ENCODE measurements at places on chromosomes 1 and 21.
A peak's percentile ranks its signal among the peaks of the same experiment; 100 is the strongest.

DNA sequence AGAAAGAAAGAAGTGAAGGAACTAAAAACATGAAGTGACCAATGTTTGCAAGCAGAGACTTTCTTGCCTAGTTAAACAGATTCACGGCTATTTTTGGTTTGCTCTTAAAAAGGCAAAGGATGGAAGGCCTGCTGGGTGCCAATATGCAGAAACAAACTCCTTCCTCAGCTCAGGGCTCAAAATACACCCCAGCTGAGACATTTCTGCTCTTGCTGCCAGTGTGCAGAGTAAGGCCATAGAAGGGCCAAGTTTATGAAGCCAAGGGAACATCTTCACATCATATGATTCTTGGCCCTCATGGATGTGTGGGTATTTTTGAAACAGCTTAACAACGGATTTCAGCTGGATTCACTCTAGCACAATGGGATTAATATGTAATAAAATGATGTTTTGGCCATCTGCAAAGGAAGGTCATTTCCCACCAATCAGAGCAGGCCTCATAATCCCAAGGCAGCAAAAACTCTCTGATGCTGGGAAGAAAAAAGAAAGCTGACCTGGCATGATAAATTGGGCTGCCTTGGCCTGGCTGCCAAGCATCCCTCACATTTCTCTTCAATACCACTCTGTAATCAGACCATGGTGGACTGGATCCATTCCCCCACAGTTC lies 70.7 kb downstream of the CAPZB start:
- DNase-seq, result no peak

- no peak for DNase-seq
Observed at GRCh38 chr1:230246551-230246950, 179.5 kb downstream of the GALNT2 start.

DNA sequence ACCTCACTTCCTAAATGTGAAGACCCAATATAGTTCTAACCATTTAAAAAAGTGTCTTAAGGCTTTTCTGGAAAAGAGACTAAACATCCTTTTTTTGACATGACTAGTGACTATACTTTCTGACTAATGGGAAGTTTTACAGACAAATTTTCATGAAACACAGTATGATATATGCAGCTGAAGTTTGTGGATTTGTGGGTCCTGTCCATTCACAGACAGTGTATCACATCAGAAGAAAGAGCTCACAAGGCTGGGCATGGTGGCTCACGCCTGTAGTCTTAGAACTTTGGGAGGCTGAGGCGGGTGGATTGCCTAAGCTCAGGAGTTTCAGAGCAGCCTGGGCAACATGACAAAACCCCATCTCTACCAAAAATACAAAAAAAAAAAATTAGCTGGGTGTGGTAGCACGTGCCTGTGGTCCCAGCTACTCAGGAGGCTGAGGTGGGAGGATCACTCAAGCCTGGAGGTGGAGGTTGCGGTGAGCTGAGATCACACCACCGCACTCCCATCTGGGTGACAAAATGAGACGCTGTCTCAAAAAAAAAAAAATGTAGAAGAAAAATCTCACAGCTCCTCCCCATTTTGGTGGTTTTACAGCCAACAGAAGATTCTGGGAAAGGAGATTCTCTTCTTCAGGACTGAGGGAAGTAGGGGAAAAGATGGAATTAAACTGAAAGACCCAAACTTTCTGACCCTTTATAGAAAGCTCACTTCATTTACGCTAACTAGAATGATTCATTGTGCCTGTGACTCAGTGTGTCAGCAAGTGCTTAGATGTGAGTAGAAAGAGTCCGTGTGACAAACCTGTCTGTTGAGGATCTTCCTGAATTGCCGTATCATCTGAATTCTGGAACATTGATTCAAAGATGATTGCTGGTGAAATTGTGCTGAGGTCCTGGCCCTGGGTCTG lies 15.2 kb upstream of the YRDC start:
- peak; percentile 90 for DNase-seq

DNA sequence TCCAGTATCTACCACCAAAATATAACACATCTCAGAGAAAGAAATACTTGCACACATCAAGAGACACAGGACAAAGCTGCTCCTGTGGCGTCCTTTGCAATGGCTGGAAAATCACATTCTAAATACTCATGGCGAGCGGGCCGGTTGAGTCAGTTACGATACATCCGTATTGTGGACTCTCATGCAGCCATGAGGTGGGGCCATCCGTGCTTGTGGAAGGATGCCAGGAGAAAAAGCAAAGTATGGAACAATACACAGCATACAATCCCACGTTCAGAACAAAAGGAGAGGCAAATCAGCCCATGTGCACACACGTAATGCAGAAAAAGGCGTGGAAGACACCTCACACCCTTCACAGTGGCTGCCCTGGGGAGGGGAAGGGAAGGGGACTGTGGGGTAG lies 13.1 kb downstream of the ATP13A2 start:
- DNase-seq, result no peak

GRCh38 chr1:87840767-87841166 lies 512.1 kb downstream of the LMO4 start:
- DNase-seq, result no peak

GRCh38 chr1:207821464-207822045 lies 69.7 kb downstream of the CD46 start:
- no peak for DNase-seq

DNA sequence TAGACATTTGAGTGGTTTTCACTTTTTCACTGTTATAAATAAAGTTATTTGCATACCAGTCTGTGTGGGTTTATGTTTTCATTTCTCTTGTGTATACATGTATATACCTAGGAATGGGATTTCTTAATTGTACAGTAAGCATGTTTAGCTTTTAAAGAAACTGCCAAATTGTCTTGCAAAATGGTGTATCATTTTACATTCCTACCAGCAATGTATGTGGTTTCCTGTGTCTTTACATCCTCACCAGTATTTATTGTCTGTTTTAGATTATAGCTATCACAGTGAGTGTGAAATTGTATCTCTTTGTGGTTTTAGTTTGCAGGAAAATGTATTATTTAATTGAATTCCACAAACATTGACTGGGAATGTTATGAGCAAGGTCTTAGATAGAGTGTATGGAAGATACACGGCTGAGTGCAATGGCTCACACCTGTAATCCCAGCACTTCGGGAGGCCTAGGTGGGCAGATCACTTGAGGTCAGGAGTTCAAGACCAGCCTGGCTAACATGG lies 57.3 kb downstream of the MACF1 start:
- DNase-seq, result no peak

DNA sequence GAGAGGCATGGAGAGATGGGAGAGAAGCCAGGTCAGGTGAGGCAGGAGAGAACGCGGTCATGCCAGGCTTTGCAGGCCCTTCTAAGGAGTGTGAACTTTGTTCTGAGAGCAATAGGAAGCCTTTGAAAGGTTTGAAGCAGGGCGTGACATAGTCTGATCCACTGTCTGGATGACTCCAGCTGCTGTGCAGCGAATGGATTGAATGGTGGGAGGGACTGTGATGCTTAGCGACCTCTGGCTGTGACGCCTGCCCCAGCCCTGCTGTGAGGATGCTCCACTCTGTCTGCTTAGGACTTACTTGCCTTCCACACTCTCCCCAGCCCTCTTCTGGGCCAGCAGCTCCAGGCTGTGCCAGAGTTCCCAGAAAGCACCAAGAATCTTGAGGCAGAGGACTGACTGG lies 41.8 kb upstream of the POU3F1 start:
- DNase-seq, result no peak

DNA sequence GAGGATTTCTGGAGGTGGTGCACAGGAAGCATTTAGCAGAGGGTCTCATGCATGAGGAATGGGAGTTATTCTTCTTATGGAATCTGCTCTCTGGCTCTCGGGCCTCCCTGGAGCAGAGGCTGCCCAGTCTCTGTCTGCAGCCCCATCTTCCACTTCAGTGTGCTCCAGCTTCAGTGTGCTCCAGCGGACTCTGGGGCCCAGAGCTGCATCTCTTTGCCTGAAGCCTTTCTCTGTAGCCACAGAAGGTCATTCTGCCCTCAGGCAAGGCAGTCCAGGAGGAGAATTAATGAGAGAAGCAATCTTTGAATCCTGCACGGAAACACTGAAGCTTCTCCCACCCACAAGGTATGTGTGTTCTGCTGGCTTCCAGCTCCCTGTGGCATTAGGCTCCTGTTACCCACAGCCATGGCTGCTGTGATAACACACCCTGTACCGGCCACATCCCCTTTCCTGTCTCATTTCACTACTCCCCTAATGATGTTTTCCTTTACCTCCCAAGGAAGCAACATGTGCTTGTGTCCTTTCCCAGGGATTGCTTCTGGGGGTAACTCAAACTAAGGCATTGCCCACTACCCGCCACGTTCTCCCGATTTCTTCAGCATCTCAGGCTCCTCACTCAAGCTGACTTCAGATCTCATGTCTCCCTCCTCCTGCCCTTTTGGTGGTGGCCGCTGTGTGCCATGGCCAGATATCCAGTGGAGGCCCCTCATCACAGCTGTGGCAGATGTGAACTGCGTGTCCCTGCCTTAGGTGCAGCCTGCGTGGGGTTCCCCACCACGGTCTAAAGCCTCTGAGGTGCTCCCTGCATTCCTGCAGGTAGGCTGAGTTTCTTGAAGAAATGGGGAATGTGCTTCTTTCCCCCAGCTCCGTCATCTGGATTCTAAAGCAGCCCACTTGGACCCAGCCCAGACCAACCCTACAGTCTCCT lies 181.2 kb upstream of the GALNT2 start:
- no peak for DNase-seq

GRCh38 chr1:26070296-26070962 lies 3.0 kb upstream of the TRIM63 start:
- no peak for DNase-seq

DNA sequence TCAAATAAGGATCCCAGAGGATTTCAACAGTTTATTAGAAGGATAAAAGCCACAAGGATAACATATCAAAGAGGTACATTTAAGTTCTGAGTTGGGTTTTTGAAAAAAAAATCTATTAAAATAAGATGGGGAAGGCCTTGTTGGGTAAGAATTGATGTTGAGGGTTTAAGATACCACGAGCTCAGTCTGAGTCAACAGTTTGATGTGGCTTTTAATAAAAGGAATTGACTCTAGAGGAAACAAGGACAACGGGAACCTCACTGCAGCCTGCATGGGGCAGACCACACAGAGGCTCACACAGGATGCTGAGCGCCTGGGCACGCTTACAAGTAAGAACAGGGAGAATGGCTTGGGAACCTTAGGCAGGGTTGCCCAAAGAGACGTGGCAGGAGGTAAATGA lies 107.5 kb downstream of the TIAM1 start:
- peak; percentile 34 for DNase-seq

- peak; percentile 48 for DNase-seq
Observed at GRCh38 chr21:42063571-42064521, 7.3 kb upstream of the UMODL1 start.

GRCh38 chr21:33550772-33551660 lies 8.2 kb downstream of the SON start:
- no peak for DNase-seq

GRCh38 chr1:110336300-110337039 lies 2.7 kb upstream of the RBM15 start:
- no peak for DNase-seq

DNA sequence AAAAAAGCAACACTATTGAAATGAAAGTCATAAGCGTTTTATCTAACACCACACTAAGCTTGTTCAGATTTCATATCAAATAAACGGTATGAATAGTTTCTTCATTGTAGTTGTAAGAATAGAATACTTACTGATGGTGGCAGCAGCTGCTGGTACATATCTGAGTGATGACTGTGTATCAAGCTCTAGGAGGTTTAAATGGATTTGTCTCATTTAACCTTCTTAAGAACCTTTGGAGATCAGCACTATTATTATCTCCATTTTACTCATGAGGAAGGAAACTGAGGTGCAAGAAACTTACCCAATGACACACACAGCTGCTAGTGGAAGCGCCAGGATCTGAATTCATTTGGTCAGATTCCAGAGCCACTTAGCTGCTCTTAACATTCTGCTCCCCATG lies 104.0 kb downstream of the EIF4G3 start:
- no peak for DNase-seq

GRCh38 chr1:173213665-173214064 lies 6.5 kb upstream of the TNFSF4 start:
- DNase-seq, result peak; percentile 17

DNA sequence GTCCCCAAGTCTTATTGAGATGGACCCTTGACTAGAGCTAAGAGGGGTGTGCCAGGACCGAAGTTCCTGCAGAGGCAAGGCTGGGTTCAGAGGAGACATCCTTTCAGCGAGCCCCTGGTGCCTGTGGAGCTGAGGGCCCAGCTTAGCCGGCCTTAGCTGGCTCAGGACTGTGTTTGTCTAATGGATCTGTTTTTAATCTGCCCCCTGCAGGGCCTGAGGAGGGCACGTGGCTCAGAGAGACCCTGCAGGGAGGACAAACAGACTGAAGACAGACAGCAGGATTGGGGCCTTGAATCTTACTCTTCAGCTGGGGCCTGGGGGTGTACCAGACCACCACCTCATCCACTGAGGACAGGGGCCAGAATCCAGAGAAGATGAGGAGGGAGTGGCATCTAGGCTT lies 1.6 kb downstream of the CRABP2 start:
- DNase-seq, result no peak

- DNase-seq, result no peak
Observed at GRCh38 chr1:31151402-31151801, 85.9 kb upstream of the PUM1 start.

DNA sequence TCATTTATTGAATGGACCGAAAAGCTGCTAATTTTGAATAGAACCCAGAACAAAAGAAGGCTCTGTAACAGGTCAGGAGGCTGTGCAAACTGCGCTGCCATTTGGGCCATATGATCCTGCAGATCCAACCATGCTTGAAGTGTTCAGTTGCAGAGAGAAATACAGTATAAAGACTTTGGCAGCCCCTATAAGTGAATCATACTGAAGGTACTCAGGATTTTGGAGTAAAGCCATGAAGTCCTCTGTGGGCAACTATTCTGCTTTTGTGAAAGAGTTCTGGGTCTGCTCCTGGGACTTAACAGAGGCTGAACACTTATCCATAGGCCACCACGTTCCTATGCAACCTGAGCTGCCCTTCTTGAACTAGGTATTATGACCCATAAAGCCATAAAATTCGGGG lies 1613.6 kb upstream of the PRMT6 start:
- no peak for DNase-seq

DNA sequence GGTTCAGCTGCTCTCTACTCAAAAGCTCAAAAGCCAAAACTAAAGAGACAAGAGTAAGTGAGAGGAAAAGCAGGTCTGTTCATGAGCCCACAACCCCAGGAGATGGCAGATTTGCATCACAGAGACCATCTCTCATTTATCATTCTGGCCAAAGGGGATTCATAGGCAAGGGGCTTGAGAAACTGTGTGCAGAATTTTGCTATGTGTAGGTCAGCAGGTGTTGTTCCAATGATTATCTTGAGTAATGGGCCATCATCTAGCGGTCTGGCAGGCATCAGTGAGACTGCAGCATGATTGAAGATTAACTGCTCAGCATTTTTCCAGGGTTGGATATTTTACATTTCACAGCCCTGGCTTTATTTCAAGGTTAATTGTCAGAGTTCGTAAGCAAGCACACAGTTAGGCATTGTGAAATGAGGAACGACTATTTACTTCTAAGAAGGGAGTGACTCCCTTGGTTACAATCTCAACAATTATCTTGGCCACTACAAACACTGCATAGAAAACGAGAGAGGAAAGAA lies 1204.6 kb upstream of the TMPRSS15 start:
- no peak for DNase-seq
